ENCODE measurements at places on chromosomes 2 and 18. TPM values are rescaled to one million over a fixed set of nuclear protein-coding genes. Genes with fewer than 3 reads are reported as not detected.

Gene SULT1C4
- not detected for polyA plus RNA-seq

- H3K27ac ChIP-seq: no peak overlapping the region
- no peaks in the 10 kb centered on the region for H3K27me3 ChIP-seq
- peaks cover 8% of the 10 kb centered on the region for H3K4me1 ChIP-seq
- DNase-seq: no peak
- no peak overlapping the region for H3K4me3 ChIP-seq
- no peaks in the 10 kb centered on the region for H3K36me3 ChIP-seq
Measured at GRCh38 chr2:20611077-20611843, 39.6 kb downstream of the HS1BP3 start.

GRCh38 chr2:162063281-162063680 is 10.7 kb downstream of the DPP4 start:
- H3K4me1 ChIP-seq: peaks cover 15% of the 10 kb centered on the region

- H3K27ac ChIP-seq: no peak overlapping the region
- no peaks in the 10 kb centered on the region for H3K36me3 ChIP-seq
- H3K27me3 ChIP-seq: no peaks in the 10 kb centered on the region
- H3K4me1 ChIP-seq: no peaks in the 10 kb centered on the region
- DNase-seq: no peak
- no peak overlapping the region for H3K4me3 ChIP-seq
Measured at GRCh38 chr2:83972128-83972527, 487.0 kb downstream of the SUCLG1 start.

GRCh38 chr2:56684327-56684726 is 500.5 kb downstream of the CCDC85A start:
- H3K36me3 ChIP-seq: no peaks in the 10 kb centered on the region
- no peaks in the 10 kb centered on the region for H3K4me1 ChIP-seq
- DNase-seq: no peak

DNA sequence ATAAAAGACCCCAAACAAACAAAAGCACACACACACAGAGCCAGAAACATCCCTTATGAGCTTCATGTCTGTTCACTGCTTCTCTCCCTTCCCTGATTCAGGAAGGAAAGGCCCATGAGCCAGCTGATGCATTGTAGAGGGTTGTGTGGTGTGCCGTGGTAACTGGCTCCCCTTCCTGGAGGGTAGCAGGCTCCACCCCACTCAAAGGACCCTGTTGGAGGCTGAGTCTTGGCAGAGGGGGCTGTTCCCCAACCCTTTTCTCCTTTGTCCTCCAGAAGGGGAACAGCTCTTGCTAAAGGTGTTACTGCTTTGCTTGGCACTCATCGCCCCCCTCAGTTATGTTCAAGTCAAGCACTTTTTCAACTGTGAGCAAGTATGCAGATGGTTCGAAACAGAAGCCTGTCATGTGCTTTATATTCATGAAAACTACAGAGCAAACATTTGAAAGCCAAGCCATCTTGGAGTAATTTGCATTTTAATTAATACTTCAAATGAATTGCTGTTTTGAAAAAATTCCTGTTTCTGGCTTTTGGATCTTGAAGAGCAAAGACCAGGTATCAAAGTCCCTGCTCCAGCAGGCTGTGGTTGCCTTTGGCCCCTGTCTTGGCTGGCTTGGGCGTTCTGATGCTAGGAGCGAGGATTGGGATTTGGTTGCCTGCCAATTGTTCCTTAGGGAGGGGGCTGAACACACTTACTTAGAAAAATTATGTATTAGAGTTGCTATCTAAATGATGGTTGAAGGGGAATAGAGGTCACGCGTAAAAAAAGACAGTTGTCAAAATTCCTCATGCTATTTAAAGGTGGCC is 267.8 kb downstream of the TSN start:
- H3K4me3 ChIP-seq: no peak overlapping the region
- H3K27ac ChIP-seq: no peak overlapping the region
- H3K36me3 ChIP-seq: no peaks in the 10 kb centered on the region
- DNase-seq: no peak
- H3K27me3 ChIP-seq: peaks cover 8% of the 10 kb centered on the region
- H3K4me1 ChIP-seq: no peaks in the 10 kb centered on the region

DNA sequence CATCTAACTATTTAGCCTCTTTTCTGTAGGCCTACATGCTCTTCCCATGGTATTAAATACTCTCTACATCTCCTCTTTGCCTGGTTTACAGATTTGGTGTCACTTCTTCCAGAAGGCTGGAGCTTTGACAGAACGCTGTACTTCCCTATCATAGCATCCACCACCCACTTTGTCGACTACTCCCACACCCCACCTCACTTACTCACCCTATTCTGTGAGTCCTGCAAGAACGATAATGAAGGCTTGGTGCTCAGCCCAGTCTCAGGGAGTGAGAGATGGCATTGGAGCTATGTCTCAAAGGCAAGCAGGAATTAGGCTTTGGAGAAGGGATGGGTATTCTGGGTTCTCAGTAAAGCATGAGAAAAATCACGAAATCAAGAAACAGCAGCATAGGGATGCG is 20.3 kb upstream of the KDM3A start:
- H3K4me1 ChIP-seq: peaks cover 6% of the 10 kb centered on the region
- peaks cover 53% of the 10 kb centered on the region for H3K27me3 ChIP-seq
- no peak overlapping the region for H3K4me3 ChIP-seq
- H3K27ac ChIP-seq: no peak overlapping the region
- DNase-seq: no peak

GRCh38 chr18:2508678-2509077 is 62.6 kb downstream of the METTL4 start:
- H3K36me3 ChIP-seq: no peaks in the 10 kb centered on the region
- no peak overlapping the region for H3K4me3 ChIP-seq
- H3K4me1 ChIP-seq: no peaks in the 10 kb centered on the region
- H3K27me3 ChIP-seq: no peaks in the 10 kb centered on the region
- DNase-seq: no peak

GRCh38 chr2:1546023-1546591 is 132.8 kb downstream of the TPO start:
- H3K4me1 ChIP-seq: no peaks in the 10 kb centered on the region
- no peak overlapping the region for H3K27ac ChIP-seq
- H3K4me3 ChIP-seq: no peak overlapping the region
- H3K27me3 ChIP-seq: peaks cover 17% of the 10 kb centered on the region
- peak; percentile 36 for DNase-seq

DNA sequence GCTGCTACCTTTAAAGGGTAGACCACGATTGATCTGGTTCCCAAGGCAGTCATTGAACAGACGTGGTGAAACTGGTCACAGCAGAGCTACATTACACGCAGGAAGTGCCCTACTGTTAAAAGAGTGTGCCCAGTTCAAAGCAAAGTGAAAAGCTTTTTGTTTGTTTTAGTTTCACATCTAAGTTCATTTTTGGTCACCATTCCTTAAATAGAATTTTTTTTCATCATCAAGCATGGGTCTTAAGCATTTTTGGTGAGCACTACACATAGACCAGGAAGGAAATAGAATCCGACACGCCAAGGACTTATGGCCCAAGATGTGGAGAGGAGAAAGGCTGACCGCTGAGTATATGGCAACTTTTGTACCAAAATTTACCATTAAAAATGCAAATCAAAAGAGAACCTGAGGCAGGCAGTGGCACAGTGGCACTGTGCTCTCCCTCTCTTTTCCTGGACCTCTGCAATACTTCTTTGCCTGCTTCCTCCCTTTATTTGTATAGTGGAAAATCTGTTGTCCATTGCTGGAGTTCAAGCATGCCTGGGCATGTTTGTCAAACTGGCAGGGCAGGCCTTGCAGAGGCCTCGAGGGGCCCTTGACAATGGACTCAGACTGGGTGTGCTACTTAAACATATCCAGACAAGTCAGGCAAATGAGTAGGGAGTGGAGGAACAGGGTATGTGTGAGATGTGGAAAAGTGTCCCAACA is 42.6 kb upstream of the HNRNPA3 start:
- no peak for DNase-seq
- H3K4me3 ChIP-seq: no peak overlapping the region
- H3K27me3 ChIP-seq: no peaks in the 10 kb centered on the region
- H3K27ac ChIP-seq: peak overlapping the region; percentile 55
- H3K36me3 ChIP-seq: no peaks in the 10 kb centered on the region
